ENCODE measurements at places on chromosomes 5 and 9.
A peak's percentile ranks its signal among the peaks of the same experiment; 100 is the strongest.

DNA sequence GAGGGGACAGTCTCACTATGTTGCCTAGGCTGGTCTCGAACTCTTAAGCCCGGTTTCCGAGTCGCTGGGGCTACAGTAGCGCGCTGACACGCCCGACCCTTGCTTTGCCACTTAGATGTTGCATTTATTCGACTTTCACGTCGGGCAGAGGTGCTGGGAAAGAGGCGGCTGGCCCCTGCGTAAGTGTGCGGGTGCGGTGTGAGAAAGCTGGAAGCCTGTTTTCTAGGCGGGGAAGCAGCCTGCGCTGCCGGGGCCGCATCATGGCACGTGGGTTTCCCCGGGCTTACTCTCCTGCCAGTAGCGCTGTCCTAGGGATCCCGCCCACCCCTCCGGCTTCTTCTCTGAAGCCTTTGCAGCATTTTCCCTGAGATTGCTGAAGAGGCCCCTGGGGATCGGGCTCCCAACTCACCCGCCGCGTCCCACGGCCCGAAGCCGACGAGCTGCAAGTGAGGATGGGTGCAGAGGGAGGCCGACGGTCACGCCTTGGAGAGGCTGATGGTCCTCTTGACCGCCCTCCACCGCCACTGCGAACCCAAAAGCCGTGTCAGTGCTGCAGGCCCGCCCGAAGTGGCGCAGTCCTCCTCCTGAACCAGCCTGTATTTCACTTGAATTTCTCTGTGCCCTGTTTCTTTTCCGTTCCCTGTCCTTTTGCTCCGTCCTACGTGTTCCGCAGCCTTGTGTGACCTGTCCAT is 5.8 kb upstream of the TRIM41 start:
- peak; percentile 83 for DNase-seq

- DNase-seq: no peak
Measured at GRCh38 chr9:135692410-135692809, 6.9 kb downstream of the SOHLH1 start.

- DNase-seq: no peak
Measured at GRCh38 chr5:17316970-17317459, 99.6 kb downstream of the BASP1 start.

GRCh38 chr9:133710661-133711427 is 27.3 kb downstream of the SARDH start:
- no peak for DNase-seq

- no peak for DNase-seq
Measured at GRCh38 chr5:137901011-137901817, 12.0 kb downstream of the PKD2L2 start.

DNA sequence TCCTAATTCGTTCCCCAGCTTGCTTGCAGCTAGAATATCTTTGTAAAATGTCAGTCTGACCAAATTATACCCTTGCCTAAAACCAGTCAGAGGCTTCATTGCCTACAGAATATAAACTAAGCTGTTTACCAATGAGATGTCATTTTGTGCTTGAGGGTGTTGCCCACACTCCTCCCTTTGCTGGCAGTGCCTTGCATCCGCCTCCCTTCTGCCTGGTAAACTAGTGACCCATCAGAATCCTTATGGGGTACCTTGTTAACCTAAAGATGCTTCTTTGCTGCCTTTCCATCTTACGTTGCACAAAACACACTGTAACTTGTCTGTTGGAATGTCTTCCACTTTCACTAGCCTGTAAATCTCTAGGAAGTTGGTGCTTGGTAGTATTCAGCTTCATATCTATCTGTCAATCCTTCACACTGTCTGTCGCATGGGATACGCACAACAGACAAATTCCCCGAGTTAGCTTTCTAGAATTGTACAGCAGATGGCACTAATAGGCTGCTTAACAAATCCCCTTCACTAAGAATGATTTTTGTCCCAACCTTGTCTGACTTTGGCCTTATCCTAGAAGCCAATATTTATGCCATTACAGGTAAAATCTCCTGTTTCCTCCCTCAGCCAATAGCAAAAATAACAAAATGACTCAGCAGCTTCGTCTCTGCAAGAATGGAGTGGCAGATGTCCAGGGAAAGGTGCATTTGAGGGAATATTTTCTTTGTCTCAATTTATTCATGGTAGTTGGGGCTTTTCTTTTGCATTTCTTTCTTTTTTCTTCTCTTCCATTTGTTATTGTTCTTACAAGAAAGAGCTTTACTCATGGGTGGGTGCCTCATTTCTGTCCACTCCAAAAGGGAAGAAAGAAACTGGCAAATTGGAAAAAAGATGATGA is 3.0 kb downstream of the NUDT2 start:
- DNase-seq: no peak

DNA sequence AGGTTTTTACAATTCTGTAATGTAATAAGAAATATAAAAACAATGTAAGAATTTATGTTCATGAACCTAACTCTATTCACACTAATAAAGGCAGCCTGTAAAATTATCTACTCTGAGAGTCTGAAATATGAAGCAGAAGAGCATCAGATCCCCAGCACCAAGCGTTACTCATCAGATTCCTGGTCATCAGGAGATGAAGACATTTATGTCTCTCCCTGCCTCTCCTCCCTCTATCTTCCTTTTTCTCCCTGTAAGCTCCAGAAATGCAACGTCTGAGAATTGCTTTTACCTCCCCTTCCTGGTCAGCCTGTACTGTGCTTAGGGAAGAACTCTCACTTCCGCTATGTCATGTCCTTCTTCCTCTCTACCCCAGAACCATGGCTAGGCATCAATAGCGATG is 114.4 kb upstream of the SLIT3 start:
- DNase-seq: no peak

- no peak for DNase-seq
Measured at GRCh38 chr9:12723409-12724028, 30.3 kb downstream of the TYRP1 start.

- DNase-seq: no peak
Measured at GRCh38 chr5:60535951-60536350, 164.0 kb downstream of the DEPDC1B start.

- DNase-seq: no peak
Measured at GRCh38 chr5:158429564-158429963, 570.6 kb upstream of the CLINT1 start.

DNA sequence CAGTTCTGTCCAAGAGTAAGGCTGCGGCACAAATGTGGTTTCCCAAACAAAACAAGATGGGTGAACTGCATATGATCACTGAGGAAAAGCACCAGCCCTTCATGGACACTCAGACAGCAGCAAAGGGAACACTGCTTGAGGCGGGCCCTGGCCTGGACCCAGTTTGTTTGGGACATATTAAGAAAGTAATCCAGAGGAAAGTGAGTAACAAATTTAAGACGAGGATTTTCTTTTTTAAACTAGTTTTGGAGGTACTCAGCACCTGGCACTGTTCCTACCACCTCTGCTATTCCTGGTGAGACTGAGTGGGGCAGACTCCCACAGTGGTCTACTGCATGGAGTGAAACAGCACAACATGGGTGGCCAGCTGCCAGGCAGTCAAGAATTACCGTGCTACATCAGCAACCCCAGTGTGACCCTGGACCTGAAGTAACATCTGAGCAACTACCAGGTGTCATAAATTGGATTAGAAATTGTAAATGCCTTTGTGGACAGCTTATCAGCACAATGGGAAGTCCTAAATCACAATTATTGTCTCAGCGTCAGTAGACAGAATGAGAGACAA is 28.5 kb downstream of the P4HA2 start:
- DNase-seq: peak; percentile 30

- DNase-seq: no peak
Measured at GRCh38 chr5:106727071-106727470, 943.7 kb downstream of the EFNA5 start.

GRCh38 chr9:109966643-109967368 is 186.8 kb downstream of the PALM2AKAP2 start:
- DNase-seq: no peak

DNA sequence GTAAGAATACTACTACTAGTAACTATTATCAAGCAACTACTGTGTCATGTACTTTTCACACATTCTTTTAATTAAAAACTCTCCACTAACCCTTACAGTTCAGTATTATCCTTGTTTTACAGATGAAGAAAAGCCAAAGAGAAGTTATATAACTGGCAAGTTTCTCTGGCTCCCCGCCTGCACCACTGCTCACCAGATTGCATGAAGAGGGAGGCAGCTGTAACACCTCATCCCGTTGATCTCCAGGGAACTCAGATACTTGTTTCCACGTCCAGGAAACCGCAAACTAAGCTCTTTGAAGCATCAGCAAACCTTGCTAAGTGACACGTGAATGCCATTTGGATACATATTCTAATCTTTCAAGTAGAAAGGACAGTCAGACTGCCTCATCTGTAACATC is 70.3 kb downstream of the RIGI start:
- DNase-seq: no peak

DNA sequence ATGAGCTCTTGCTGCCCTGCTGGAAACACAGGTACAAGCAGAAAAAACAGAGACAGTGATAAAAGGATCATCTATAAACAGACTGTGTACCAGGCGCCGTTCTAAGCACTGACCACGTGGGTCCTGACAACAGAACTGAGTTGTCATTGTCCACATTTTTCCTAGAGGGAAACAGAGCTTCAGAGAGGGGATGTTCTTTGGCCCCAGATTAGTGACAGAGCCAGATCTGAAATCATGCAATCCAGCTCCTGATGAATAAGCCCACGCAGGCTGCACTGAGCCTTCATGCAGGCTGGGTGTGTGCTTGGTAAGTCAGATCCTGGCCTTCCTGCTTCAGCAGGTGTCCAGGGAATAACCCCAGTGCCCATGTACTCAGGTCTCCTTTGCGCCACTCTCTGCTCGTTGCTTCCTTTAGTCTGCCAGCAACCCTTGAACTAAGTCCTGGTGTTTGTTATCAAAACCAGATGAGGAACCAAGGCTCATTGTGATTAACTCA is 22.8 kb upstream of the TCF7 start:
- no peak for DNase-seq

DNA sequence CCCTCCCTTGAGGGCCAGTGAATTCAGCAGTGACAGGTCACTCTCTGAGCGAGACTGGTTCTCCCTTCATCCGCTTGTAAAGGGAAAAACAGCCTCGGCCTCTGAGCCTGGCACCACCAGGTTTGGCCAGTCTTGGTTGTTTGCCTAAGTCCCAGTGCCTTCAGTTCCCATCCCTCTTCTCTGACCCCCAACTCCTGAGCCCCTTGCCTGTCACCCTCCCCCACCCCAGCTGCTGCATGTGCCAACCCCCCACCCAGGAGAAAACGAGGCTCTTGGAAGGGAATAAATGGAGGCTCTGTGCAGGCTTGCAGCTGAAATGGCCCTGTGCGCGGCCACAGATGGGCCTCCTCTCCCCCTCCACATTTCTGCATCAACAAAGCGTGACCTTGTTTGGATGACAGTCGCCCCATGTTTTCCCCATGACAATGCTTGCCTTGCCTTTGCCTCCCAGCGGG is 3.1 kb downstream of the URM1 start:
- no peak for DNase-seq

GRCh38 chr5:88948746-88949600 is 66.0 kb upstream of the MEF2C start:
- no peak for DNase-seq

GRCh38 chr5:52767217-52767743 is 20.4 kb upstream of the ITGA1 start:
- no peak for DNase-seq

DNA sequence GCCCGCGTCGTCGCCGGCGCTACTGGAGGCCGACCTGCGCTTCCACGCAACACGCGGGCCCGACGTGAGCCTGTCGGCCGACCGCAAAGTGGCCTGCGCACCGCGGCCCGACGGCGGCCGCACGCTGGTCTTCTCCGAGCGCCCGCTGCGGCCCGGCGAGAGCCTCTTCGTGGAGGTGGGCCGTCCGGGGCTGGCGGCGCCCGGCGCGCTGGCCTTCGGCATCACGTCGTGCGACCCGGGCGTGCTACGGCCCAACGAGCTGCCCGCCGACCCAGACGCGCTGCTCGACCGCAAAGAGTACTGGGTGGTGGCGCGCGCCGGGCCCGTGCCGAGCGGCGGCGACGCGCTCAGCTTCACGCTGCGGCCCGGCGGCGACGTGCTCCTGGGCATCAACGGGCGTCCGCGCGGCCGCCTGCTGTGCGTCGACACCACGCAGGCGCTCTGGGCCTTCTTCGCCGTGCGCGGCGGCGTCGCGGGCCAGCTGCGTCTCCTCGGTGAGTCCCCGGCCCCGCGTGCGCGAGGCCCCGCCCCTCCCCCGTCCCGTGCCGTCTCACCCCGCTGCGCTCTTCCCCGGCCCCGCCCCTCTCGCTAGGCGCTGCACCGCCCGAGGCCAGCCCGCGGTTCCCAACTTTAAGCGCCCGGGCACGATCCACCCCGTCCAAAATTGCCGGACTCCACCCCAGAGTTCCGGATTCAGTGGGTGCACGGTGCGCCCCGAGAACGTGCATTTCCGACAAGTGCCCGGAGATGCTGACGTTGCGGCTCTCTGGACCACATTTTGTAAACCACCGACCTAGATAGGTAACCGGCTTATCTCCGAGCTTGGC is 42.8 kb downstream of the NEURL1B start:
- DNase-seq: peak; percentile 66

DNA sequence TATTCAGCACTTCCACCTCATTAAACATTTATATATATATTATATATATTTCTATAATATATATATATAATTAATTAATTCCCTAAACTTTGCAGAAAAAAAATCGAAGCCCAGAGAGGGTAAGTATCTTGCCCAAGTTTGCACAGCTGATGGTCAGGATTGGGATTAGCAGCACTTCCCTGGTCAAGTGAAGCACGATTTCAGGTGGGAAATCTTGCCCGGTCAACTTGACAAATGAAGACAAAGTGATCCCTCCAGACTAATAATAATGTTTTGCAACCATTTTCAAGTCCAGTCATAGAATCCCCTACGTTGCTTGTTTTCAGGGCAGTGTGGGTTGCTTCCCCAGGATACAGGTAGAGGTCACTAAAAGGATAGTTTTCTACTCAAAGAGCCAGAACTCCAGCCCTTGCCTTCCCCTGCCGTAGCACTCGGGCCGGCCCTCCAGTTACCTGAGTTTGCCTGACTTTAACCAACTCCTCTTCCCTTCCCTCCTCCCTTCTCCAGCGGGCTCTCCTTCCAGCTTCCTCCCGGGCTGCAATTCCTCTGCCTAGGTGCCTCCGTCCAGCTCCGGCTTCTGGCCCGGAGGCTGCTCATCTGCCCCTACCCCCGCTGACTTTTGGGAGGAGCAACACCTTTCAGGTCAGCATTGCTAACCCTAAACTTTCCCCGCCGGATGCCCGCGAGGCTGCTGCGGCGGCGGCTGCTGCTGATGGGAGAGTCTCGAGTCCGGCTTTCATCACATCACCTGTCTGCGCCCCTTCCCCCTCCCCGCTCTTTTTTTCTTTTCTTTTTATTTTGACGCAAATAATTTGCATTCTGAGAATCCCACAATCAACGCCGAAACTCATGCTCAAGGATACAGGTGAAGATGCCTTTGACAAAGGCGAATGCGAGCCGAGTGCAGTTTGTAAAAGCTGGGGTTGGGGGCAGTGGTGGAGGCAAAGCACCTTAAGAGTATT is 930 bp downstream of the PRLR start:
- DNase-seq: no peak

GRCh38 chr5:117731446-117731845 is 1156.8 kb upstream of the SEMA6A start:
- DNase-seq: no peak

GRCh38 chr9:33458444-33458843 is 11.1 kb upstream of the AQP3 start:
- DNase-seq: peak; percentile 77

All from activated CD8-positive, alpha-beta memory T cell treated with anti-CD3 and anti-CD28 coated beads for 24 hours (primary cell).